ENCODE measurements at places on chromosomes 2 and 18.

DNA sequence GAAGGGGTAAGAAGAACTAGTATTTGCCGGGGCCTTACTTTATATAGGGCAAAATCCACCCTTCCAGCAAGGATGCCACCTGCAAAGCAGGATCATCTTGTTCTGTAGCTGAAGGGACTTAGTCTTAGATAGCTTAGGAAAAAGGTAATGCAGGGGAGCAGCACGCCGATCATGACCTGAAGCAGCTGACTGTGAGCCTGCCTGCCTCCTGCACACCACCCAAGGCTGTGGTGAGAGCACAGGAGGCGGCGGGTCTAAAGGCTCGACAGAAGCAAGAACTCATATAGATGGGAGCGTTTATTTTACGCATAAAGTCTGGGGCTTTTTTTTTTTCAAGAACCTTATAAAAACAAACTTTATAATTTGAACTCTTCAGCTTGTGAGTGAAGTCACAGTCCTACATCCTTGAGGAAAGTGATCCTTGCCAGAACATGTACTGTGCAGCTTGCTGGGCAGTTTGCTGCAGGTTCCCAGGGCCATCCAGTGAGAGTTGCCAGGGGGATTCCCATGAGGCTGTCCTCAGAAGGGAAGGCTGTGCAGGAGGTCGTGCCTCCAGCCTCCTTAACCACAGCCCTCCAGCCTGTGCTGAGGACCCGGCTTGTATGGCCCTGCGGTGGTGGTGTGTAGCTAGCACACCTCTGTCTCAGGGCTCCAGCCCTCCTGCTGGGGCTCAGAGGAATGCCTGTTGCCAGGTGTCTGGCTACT lies 92.1 kb downstream of the RNF144A start:
- DNase-seq = no peak

- DNase-seq = peak; percentile 89
Observed at GRCh38 chr2:133718688-133719201, 150.5 kb upstream of the NCKAP5 start.

GRCh38 chr2:79972661-79973060 lies 331.9 kb downstream of the LRRTM1 start:
- DNase-seq = no peak

GRCh38 chr18:6871566-6871965 lies 142.1 kb downstream of the ARHGAP28 start:
- DNase-seq = no peak

GRCh38 chr2:222043897-222044296 lies 254.9 kb downstream of the PAX3 start:
- no peak for DNase-seq

GRCh38 chr18:42341423-42341822 lies 386.4 kb downstream of the PIK3C3 start:
- DNase-seq = no peak

GRCh38 chr18:41226911-41227310 lies 728.1 kb upstream of the PIK3C3 start:
- DNase-seq = no peak

- no peak for DNase-seq
Observed at GRCh38 chr2:210262036-210262435, 36.8 kb upstream of the ACADL start.

DNA sequence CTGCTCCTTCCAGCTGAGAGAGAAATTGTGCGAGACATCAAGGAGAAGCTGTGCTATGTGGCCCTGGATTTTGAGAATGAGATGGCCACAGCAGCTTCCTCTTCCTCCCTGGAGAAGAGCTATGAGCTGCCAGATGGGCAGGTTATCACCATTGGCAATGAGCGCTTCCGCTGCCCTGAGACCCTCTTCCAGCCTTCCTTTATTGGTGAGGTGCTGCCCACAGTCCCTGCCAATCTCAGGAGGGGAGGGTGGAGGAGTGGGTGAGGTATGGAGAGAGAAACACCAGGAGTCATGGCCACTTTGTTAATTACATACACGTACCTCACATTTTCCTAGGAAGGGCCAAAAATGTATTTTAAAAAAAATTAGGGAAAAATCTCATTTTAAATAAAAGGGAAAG lies 12.0 kb upstream of the DGUOK start:
- no peak for DNase-seq

DNA sequence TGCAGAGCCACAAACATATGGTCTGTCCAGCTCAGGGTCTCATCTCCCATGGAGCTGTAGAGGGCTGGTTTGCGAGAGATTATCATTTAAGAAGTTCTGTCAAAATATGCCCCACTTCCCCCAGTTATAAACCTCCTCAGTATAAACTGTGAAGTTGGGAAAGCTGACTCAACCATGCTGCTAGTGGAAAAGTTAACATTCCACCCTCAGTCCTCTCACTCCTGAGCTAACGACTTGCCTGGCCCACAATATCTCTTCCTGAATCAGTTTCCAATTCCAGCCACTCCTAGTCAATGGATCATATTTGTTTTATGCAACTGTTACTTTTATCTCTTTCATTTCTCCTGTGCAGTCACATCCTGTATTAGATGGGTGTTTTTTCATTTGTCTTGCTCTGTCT lies 326.2 kb downstream of the SETBP1 start:
- no peak for DNase-seq

- peak; percentile 88 for DNase-seq
Observed at GRCh38 chr2:96951125-96951654, 35.2 kb downstream of the FAM178B start.

GRCh38 chr2:236705295-236706105 lies 135.9 kb downstream of the ACKR3 start:
- peak; percentile 47 for DNase-seq

DNA sequence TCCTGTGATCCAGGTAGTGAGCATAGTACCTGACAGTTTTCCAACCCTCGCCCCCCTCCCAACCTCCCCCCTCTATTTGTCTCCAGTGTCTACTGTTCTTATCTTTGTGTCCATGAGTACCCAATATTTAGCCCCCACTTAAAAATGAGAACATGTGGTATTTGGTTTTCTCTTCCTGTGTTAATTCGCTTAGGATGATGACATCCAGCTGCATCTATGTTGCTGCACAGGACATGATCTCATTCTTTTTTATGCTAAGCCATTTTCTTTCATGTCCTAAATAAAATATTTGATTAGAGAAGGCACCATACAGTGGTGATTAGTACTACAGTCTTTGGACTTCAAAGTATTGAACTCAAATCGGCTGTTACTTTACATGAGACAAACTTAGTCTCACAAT lies 1087.9 kb downstream of the CBLN2 start:
- DNase-seq = no peak

GRCh38 chr2:64212801-64213321 lies 68.6 kb upstream of the PELI1 start:
- no peak for DNase-seq

- no peak for DNase-seq
Observed at GRCh38 chr2:240499309-240500301, 58.2 kb downstream of the ANKMY1 start.

DNA sequence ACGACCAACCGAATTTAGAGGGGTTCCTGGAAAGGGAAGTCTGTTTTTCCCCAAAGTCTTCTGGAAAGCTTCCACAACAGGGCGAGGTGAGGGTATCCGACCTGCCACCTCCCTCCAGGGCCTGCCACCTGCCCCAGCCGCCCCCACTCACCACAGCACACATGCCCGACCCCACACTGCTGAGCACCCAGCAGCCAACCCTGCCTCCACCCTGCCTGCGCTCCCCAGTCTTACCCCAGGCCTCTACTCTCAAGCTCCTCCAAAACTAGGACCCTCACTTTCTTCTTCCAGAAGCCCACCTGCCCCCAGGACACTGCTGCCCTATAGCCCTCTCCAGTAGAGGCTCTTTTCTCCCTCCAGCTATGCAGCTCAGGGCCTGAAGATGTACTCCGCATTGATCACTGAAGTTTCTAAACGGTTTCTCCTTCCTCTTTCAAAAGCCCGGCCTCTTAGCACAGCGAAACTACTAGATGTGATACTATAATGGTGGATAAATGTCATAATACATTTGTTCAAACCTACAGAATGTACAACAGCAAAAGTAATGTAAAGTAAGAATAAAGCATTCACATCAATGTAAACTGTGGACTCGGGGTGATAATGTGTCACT lies 128.8 kb upstream of the SLC1A4 start:
- DNase-seq = no peak

DNA sequence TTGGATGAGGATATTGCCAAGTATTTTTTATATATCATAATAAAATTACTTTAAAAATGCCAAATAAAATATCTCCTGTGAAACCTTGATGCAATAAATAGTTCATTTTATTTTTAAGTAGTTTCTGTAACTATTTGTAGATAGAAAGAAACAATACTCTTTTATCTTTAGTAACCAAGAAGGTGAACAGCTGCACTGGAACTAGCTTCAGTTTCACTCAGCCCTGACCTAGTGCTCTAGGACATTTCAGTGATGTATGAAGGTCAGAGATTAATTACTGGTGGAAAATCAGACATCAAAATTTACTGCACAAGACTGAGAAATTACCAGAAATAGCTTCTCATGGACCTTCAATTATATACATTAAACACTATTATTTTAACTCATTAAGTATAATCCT lies 1305.0 kb downstream of the CNTNAP5 start:
- DNase-seq = no peak

DNA sequence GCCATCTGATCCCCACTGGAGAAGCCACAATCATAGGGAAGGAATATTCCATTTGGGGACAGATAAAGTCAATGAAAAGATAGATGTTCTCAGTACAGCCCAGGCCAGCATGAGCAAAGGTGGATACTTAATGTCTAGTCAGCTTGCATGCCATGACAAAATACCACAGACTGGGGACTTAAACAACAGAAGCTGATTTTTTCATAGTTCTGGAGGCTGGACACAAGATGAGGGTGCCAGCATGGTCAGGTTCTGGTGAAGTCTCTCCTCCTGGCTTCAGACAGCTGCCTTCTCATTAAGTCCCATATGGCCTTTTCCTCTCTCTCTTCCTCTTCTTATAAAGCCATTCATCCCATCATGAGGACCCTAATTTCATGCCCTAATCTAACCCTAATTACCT lies 116.1 kb upstream of the CYP1B1 start:
- no peak for DNase-seq

DNA sequence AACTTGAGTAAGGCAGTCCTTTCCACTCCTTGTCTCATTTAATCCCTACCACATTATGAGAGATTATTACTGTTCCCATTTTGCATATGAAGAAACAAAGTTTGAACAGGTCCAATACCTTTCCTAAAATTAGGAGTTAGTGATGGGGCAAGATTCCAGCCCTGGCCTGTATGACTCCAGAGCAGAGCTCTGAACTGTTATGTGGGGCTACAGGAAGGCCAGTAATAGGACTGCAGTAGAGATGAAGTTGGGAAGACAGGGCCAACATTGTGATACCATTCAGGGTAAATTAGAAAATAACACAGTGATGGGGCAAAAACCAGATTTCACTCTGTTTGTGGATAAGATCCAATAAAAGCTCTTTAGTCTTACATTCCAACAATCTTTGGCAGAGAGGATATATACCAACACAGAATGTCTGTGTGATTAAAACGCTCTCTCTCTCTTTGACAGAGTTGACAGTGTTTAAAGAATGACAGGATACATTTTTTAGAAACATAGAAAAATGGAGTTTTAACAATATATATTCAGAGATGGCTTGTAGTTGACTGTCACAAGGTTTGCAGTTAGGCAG lies 22.7 kb downstream of the KATNAL2 start:
- DNase-seq = no peak

DNA sequence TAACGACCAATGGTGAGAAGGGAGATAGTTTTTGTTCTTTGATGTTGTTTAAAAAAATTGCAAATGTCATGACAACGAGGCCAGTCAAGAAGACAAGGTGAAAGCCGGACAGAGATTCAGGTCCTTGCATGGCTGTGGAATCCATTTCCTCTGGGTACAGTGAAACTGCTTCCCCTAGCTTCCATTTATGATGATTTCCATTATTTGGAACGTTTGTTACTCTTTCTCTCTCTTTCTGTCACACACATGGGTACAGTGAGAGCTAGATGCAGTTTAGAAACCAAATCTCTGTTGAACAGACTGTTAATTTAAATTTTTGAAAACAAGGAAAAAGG lies 57.4 kb upstream of the MSH2 start:
- no peak for DNase-seq

GRCh38 chr2:239577935-239578334 lies 177.1 kb upstream of the HDAC4 start:
- no peak for DNase-seq

DNA sequence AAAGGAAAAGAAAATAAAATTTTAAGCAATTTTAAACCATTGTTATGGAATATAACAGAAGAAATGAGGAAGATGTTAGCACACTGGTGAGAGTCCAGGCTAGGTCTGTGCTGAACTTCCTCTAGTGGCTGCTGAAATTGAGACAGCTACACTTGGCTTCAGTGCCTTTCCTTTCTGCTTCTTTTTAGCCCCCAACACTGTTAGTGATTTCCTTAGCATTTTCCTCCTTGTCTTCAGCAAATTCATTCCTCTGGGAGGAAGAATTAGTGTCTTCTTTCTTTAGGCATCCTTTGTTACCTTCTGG lies 47.6 kb downstream of the ITGAV start:
- no peak for DNase-seq

GRCh38 chr2:11681722-11682589 lies 12.0 kb upstream of the NTSR2 start:
- peak; percentile 61 for DNase-seq

- DNase-seq = no peak
Observed at GRCh38 chr2:117943013-117943672, 70.7 kb downstream of the CCDC93 start.

GRCh38 chr18:35071819-35072247 lies 30.6 kb downstream of the MAPRE2 start:
- DNase-seq = no peak

GRCh38 chr2:55099878-55100820 lies 49.9 kb upstream of the RTN4 start:
- no peak for DNase-seq

DNA sequence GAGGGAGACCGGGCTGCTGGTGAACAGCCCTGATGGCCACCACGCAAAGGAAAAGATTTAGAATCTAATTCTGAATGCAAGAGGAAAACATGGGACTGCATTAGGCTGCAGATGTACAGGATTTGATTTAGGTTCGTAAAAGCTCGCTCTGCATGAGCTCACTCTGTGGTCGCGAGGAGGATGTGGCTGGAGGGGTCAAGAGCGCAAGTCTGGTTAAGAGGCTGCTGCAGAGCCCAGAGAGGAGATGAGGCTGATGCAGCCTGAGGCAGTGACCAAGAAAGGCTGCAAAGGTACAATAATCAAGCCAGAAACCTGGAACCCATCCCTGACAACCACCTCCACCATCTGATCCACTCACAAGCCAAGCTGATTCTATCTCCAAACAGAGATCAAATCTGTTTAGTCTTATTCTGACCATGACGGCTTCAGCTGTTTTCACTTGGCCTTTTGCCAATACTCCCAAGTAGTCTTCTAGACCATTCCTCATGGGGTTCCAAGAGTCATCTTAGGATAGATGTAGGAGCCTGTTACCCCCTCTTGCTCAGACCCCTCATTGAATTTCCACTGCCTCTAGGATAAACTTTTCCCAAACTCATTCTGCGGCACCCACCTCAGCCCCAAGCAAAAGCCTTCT lies 58.9 kb upstream of the ARL4C start:
- no peak for DNase-seq

GRCh38 chr2:219465659-219466561 lies 31.3 kb downstream of the SPEG start:
- no peak for DNase-seq

GRCh38 chr2:227313310-227313709 lies 11.7 kb upstream of the MFF start:
- no peak for DNase-seq
